Fibroblast of the aortic adventitia (primary cell): ENCODE measurements at places on chromosomes 2 and 18. TPM values are rescaled to one million over a fixed set of nuclear protein-coding genes. Genes with fewer than 3 reads are reported as not detected.

CFLAR gene
- total RNA-seq = 71.5 and 134 TPM in 2 replicates

SERPINB3 gene
- total RNA-seq = not detected in 2 replicates

TUBA3D gene
- total RNA-seq = not detected in 2 replicates

EFR3B gene
- total RNA-seq = 0.99 and 1.1 TPM in 2 replicates

PRSS56 gene
- total RNA-seq = not detected in 2 replicates

C2orf72 gene
- not detected in 2 replicates for total RNA-seq

TXNDC9 gene
- total RNA-seq = 51.8 and 88.0 TPM in 2 replicates

EGR4 gene
- not detected in 2 replicates for total RNA-seq

DSG1 gene
- not detected in 2 replicates for total RNA-seq

KRTCAP3 gene
- not detected in 2 replicates for total RNA-seq

LDLRAD4 gene
- total RNA-seq = 0.54 TPM in 1 of 2 replicates, not detected in the other

DNAH7 gene
- 2.6 and 2.7 TPM in 2 replicates for total RNA-seq
